Cerebellar nuclear complex (tissue), 1 donor: ENCODE measurements at places on chromosomes 11 and 22.

DNA sequence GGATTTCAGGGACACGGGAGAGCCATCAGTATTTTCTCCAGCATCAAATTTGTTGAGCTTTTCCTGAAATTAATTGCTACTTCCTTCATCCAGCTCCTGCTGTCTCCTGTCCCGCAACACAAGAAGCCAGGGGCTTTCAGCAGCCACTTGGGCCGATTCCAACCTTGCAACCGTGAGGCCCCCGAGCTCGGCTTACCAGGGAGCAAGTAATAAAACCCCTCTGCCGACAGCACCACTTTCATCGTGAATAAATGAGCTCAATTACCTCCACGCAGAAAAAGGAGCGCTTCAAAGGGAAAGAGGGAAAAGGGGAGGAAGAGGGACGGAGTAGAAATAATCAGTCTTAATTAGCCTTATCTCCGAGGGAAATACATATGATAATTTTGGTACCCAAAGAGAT lies 76.6 kb downstream of the CELSR1 start:
- DNase-seq, result no peak

- DNase-seq, result no peak
These were observed 81.4 kb downstream of the RCN1 start for GRCh38 chr11:32172041-32172847.

DNA sequence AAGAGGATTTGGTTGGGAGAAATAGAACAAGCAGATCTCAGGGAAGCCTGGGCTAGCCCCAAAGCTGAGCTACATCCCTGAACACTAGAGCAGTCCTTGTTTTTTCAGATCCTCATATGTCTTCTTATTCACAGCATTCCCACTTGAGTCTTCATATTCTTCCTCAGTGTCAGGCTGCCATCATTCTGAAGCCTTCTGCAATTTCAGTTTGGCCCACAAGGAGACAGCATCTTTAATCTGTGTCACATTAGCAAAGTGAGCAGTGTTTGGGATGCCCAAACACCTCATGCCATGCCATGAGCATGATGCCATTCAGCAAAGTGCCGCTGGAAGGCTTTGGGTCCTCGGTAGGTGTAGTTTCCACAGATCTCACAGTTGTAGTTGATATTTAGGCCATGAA lies 56.6 kb downstream of the SCN3B start:
- DNase-seq, result no peak

DNA sequence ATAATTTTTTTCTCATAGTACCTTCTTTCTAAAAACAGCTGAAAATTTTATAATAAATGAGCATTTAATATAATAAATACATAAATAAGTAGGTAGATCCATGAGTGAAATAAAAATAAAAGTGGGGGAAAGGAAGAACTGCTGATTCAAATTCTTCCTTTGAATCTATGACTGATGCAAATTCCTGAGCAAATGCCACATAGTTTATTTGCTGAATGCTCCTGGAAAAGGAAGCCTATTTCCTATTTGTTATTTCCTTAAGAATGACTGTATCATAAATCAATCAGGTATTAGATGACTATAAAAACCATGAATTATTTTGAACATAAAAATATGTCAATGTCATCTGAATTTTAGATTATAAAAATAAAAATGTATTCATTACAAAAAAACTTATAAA lies 16.6 kb downstream of the BTBD10 start:
- DNase-seq, result no peak

DNA sequence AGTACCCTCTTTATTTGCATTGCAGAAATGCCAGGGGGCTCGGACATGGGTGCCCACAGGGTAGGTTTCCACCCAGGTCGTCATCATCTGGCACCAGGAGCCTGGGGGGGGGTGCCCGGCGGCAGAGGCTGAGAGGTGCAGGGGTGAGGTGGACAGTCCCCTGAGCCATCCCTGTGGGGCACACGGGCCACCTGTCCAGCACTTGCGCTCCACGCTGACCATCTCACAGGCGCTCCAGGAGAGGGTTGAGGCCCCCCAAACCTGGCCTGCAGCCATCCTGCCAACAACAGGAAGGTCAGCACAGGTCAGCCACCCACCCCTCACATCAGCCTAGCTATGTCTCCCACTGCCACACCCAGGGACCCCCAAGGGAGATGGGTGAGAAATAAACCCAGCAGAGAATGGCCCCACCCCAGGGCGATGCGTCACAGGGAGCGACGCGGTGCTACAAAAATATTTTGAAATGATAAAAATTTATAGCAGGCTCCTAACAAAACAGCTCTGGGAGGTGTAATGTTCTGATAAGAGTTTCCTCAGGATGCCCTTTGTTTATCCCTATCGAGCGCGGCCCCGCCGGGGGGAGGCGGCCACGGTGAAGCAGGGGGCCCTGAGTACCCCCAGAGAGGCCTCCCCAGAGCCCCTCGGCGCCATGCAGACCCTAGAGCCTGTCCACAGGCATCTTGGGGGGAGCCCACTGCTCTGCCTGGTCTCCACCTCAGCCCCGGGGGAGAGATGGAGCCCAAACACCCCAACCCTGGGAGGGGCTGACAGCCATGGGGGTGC lies 21.0 kb upstream of the GNB1L start:
- no peak for DNase-seq

- DNase-seq, result no peak
These were observed 8.6 kb upstream of the TMPRSS6 start for GRCh38 chr22:37118083-37118482.

DNA sequence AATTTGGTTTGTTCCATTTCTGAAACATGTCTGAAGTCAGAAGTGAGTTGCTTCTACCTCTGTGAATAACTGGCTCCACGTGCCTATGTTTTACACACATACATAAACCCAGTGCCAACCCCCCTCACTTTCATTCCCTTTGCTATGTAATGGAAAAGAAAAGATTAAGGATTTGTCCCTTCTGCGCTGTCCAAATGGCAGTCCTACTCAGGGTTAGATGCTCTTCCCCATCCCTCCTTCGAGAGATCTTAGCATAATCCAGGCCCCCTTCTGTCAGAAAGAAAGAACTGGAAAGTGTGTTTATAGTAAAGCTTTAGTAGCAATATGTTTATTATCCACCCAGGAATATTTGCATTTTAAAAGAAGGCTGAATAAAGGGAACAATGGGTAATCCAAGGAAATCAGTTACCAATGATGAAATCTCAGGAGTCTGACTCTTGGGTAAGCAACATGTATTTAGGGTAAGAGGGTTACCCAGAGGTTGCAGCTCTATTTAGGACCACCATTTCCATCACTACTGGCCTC lies 3.1 kb upstream of the LAYN start:
- DNase-seq, result no peak

DNA sequence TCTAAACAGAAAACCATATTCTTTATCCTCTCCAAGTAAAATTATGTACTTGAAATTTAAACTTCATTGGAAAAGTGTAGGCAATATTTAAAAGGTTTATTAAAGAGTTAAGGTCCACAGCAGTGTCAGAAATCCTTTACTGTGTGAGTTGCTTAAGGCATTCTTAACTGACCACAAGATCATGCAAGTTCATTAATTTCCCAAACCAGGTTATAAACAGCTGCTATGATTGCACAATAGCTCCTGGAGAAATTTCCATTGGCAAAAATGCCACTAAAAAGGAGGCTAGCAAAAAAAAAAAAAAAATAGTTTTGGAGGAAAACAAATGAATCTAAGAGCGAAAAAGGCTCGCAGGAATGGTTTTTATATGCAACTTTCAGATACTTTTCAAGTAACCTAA lies 106.2 kb downstream of the ETS1 start:
- DNase-seq, result no peak
